ENCODE measurements at places on chromosomes 16 and 17.

DNA sequence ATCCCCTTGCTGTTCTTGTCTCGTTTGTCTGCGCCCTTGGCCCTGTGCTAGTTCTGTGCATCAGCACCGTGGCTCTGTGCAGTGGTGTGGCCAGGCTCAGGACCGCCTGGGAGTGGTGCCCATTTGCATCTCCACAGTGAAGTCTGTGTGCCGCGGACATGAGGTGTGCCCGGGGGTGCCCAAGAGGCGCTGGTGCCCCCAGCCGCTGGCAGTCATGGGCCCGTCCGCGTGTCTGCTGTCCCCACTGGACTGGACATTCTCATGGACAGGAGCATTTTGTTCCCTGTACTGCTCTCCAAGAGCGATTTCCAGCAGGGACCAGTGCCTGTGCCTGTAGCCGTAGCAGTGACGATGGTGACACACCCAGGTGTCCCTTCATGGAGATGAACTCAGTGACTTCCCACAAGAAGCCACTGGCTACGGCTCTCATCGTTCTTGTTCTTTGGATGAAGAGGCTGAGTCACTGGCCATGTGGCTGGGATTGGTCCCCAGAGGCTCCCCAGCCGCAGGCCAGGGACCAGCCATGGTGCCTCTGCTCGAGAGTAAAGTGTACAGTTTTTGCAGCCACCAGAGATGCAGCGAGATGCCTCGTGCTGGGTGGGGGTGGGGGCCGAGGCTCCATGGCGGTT lies 13.0 kb upstream of the MC1R start:
- no peak for DNase-seq

GRCh38 chr17:63859257-63859656 lies 14.2 kb downstream of the CSH2 start:
- no peak for DNase-seq

DNA sequence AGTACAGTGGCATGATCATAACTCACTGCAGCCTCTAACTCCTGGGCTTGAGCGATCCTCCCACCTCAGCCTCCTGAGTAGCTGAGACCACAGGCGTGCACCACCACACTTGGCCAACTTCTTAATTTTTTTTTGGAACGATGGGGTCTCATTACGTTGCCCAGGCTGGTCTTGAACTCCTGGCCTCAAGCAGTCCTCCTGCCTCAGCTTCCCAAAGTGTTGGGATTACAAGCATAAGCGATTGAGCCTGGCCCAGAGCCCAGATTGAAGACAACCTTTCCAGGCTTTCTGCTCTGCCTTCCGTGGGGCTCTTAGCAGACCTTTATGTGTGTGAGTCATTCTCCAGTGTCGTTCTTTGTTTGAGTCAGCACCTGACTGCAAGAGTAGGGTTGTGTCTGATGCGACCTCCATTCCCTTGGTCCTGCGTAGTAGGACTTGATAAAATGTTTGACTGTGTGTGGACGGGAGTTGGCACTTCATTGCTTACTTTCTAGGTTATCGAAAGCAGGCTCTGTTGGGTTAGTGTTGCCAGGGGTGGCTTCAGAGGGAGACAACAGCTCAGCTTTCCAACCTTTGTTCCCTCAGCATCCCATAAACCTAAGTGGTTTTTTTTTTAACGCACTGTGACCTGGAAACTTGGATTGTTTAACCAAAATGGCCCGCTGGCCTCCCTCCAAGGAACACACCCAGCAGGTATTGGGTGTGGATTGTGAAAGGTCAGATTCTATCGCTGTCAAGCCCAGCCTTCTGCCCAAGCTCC lies 26.4 kb downstream of the EEF2K start:
- DNase-seq = no peak

DNA sequence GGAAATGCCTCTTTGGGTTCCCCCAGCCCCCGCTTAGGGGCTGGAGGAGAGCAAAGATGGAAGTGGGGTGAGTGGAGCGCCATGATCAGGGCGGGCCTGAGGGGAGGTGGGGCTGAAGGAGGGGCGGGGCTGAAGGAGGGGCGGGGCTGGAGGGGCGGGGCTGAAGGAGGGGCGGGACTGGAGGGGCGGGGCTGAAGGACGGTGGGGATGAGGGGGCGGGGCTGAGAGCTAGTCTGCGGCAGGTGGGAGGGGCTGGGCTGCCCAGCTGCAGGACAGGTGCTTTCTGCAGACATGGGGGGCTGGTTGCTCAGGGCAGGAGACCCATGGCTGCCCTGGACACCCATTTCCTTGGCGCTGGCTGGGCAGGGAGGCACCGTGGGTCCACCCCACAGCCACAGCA lies 39.1 kb upstream of the PABPN1L start:
- DNase-seq = no peak

- DNase-seq = no peak
Observed at GRCh38 chr17:36749493-36749892, 148.1 kb downstream of the MRM1 start.

DNA sequence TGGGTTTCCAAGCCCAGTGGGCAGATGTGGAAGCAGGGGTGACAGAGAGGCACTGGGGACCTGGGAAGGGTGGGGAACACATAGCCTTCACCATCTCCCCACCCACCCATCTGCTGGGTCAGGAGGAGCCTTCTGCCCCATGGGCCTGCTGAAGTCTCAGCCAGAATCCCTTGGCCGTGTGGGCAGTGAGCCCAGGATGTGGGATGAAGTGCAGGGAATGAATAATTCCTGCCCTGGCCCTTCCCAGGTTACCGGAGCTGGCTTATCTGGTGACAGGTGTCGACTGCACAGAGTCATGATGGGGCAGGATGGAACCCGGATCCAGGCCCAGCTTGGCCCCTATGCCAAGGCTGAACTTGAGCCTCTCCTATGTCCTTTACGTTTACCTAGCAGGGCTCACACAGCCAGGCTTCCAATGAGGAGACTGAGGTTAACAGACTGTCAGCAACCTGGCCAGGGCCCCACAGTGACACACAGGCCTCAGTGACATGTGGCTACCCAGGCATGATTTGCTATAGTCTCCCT lies 17.5 kb downstream of the ATP2A3 start:
- no peak for DNase-seq

GRCh38 chr16:28311913-28312312 lies 19.6 kb downstream of the SBK1 start:
- DNase-seq = no peak

All from inflammatory macrophage treated with lipopolysaccharide for 4 hours (primary cell).